WTC11 (cell line): ENCODE measurements at places on chromosomes 1 and 21.

DNA sequence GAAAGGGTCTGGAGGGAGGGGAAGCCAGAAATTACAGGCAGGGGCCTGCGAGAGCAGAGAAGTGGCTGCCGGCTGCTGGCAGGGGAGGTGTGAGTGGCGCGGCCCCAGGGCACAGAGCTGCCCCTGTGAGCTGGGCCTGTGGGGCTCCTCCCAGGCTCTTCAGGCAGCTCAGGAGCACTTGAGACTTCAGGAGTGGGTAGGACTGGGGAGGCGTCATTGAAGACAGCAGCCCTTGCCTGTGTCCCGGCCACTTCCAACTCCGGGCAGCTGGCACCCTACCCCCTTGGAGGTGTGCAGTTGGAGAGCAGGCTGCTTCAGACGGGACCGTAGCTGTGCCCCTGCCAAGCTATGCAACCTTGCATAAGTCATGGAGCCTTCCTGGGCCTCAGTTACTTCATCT is 87.5 kb upstream of the ACTL8 start:
- DNase-seq: no peak

GRCh38 chr1:64343823-64344190 is 126.1 kb upstream of the CACHD1 start:
- no peak for DNase-seq

GRCh38 chr1:51070011-51070410 is 32.0 kb upstream of the C1orf185 start:
- no peak for DNase-seq

DNA sequence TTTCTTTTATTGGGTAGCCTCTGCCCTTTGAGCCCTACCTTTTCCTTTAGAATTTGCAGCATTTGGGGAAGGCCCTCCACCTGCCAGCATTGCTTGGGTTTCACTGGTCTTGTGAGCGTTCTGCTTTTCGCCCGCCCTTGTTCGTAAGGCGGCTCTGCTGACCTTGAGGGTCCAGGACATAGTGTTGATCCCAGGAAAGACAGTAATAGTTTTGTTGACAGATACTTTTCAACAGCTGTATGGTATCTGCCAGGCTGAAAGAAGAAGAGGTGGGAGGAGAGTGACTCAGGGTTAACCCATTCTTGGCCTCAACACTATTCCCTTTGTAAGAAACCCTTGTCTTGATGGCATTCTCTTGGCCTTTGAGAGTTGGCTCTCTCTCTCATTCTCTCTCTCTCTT is 113.4 kb upstream of the SPAG17 start:
- DNase-seq: no peak

- no peak for DNase-seq
Observed at GRCh38 chr1:204461331-204462228, 33.0 kb downstream of the PIK3C2B start.

GRCh38 chr1:156054500-156055280 is at the start of gene LAMTOR2:
TSS of gene LAMTOR2 (plus strand) at chr1:156054782. CDS start at chr1:156054890, 108 bp downstream.
- peak; percentile 99 for DNase-seq
